ENCODE measurements at places on chromosomes 3 and 15.

- no peak for DNase-seq
These were observed 51.0 kb downstream of the NFKBIZ start for GRCh38 chr3:101900316-101900715.

DNA sequence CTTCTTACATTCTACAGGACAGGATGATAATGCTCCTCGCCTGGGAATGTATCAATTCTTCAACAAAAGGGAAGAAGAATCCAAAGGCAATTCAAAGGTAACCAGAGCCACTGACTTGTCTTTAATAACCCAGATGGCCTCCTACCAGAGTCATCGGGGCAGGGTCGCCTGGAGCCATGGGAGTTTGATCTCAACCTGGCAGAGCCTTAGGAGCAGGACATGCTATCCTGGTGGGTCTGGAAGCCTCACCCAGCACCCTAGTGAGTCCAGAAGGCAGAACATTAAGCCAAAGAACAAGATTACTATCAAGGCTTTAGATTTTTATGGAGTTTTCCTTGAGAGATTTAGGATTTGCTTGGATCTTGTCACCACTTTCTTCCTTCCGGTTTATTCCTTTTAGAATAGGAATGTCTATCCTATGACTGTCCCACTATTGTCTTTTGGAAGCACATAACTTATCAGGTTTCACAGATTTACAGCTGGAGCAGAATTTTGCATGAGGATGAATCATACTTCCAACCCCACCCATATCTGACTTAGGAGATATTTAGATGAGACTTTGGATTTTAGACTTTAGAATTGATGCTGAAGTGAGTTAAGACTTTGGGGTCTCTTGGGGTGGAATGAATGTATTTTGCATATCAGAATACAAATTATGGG is 330.3 kb upstream of the GOLIM4 start:
- DNase-seq, result no peak

DNA sequence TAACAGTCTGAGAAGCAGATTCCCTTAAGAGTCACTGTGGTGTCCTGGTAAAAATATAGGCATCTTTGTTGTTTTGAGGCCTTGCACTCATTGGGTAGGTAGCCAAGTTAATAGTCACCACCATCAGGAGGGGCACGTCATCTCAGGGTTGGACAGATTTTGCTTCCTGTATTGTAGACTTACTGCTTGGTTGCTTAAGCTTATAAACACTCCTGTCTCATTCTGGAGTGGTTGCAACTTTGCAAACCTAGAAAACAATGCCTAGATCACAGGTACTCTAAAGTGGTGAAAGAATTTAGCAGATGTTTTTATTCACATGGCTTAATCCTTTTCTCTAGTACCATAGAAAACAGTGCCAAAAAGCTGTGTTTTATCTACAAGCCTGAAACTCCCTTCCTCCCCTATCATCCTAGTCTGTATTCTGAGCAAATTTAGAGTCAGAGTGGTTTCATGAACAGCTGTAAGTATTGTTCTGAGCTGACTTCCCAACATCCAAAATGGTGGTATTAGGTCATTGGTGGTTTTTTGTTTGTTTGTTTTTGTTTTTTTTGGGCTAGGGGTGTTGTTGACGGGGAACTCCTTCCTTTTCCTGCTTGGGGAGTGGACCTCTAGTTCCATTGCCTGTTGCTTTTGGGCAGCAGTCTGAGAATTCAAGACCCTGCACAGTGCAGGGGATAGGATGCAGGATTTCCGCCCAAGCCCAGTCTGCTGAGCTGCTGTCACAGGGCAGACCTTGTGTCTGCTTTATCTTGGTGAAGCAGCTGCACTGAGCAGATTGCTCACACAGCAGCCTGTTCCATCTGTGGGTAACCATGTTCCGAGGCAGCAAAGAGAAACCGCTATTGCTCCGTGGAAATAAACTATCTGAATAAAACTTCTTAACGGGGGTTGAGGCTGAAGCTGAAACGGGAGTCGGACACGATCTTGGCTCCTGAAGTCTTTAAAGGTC is 202.0 kb downstream of the AKAP13 start:
- DNase-seq, result no peak

- no peak for DNase-seq
These were observed 138.8 kb downstream of the SV2B start for GRCh38 chr15:91238644-91239425.

Measured in NCI-H526 (cell line).